ENCODE measurements at places on chromosomes 7 and 10. TPM values are rescaled to one million over a fixed set of nuclear protein-coding genes. Genes with fewer than 3 reads are reported as not detected.

GRCh38 chr10:112839928-112840654, 110.0 kb upstream of the TCF7L2 start:
- DNase-seq: no peak

DNA sequence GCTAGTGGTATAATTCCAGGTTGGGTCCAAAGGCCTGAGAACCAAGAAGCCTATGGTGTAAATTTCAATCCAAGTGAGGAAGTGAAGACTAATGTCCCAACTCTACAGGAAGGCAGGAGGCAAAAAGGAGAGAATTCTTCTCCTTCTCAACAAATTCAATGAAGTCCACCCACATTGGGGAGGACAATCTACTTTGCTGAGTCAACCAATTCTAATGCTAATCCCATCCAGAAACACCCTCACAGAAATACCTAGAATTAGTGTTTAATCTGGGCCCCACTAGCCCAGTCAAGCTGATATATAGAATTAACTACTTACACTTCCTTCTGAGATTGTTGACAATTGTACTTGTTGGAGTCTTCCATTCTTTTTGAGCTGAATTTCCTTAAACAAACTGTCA, 413.2 kb upstream of the PHF14 start:
- no peak for DNase-seq

DNA sequence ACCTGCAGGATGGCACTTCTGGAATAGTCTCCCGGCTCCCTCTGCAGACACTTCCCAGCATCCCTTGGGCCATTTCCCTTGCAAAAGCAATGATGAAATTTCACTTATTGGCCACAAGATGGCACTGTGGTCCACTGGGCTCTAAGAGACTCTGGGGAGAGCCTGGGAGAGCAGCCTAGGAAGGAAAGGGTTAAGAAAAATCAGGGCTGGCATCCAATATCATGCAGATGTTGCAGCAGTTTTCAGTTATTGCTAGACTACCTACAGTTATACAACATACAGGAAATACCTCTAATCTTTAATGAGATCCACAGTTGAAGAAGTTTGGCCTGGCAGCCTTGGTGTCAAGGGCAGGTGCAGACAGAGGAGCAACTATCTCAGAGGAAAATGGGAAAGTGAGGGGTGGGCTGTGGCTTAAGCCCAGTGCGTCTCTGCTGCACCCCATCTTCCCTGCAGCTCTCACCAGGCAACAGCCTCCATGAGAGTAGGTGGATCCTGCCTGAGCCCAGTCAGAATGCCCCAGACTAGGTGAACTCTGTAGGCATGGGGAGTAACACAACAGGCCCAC, 100.2 kb upstream of the PRSS58 start:
- no peak for DNase-seq

DNA sequence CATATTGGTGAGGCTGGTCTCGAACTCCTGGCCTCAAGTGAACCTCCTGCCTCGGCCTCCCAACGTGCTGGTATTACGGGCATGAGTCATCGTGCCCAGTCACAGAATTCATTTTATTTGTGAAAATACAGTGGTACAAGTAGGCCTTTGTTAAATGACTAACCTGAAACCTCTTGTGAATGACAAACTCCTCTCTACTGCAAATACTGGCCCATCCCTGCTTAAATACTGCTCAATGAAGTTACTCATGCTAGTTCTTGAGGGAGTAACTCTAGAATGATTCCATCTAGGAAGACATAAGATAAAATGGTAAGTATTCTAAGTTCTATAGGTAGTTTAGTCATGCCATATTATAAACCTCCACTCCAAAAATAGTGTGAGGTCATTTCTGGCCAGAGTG, 80.7 kb downstream of the UBE2H start:
- no peak for DNase-seq

Gene TRIM50
- not detected for total RNA-seq

Gene GPR22
- total RNA-seq: not detected

Gene ITGA8
- 23.4 TPM for total RNA-seq

All from lower lobe of right lung (tissue), 2 donors.